ENCODE measurements at places on chromosomes 7 and 10.

DNA sequence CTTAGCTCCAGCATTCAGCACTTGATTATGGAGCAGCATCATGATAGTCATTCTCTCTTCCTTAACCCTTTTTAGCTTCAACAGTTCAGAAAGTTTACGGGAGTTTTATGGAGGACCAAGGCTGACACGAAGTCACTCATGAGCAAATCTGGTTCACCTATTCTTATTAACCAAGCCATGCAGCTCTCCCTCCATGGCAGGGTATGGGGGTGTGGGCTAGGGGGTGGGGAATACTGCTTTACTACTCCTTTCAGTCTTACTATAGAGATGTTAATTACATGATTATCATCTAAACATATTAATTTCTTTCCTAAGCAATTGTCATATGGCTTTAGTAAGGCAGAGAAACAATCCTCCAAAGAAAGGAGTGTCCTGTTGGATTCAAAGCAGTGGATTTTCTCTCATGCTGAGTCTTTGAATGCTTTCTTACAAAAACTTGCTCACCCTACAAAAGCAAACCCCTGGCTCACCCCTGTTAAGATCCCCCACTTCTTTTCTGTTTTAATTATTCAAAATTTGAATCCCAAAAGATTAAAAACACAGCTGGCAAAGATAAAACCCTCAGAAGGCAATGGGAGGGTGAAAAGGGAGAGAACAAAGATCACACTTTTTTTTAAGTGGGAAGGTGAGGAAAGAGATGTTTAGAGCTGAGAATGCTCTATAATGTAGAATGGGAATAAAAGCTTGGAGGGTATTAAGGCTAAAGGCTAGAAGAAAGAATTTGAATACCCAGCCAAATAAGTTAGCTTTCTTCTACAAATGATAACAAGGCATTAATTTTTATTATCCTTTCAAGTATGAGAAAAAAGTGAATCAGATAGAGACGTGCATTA is 46.4 kb upstream of the SEMA3E start:
- DNase-seq = no peak

DNA sequence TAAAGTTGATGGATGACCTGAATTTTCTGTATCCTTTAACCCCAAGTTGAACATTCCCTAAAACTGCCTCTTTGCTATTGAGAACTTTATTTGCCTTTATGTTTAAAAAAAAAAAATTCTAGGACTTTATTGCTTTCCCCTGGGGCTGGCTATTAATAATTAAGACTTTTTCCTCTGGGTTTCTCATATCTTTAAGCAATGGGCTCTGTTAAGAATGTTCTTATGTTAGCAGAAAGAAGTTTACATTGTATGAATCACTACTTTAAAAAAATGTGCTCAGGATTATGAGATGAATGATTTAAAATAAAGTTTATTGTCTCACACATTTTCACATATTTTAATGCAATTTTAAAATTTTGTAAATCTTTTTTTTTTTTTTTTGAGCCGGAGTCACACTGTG is 19.5 kb downstream of the TAX1BP1 start:
- DNase-seq = no peak

- no peak for DNase-seq
Observed at GRCh38 chr7:117492649-117493048, 12.8 kb downstream of the CFTR start.

- no peak for DNase-seq
Observed at GRCh38 chr7:53603461-53603860, 568.0 kb downstream of the POM121L12 start.

DNA sequence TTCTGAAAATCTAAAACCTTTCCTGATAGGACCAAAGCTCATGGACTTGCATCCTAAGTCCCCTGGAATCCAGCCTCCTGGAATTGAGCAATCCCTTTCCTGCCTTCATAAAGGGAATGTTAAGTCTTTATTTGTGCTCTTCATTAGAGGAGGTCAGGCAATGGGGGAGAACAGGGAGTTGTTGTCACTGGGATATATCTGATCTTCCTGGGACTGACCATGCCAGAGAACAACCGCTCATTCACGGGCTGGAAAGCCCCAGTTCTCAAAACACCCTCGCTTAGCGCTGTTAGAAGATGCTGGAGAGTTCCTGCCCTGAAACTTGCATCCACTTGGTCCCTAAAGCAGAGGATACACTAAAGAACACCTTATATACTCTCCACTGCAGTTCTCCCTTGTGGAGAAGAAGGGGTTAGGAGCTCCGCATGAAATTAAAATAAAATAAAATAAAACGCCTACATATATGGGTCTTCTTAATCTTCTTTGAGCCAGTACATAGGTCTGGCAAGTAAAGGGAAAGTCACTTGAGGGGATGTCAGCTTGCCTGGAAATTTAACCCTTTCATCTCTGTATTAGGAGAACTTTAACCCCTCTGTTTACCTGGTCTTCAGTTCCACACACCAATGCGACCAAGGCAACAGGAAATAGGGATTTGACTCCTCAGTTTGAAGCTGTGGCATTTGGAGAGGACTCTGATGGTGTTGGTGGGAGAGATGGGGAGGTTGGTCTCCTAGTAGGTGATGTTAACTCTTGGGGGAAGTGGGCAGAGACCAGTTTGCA is 1.2 kb downstream of the SORCS1 start:
- DNase-seq = no peak

GRCh38 chr7:150823043-150823442 is 22.5 kb downstream of the TMEM176A start:
- no peak for DNase-seq

GRCh38 chr10:20215547-20216152 is 399.4 kb downstream of the PLXDC2 start:
- DNase-seq = no peak

DNA sequence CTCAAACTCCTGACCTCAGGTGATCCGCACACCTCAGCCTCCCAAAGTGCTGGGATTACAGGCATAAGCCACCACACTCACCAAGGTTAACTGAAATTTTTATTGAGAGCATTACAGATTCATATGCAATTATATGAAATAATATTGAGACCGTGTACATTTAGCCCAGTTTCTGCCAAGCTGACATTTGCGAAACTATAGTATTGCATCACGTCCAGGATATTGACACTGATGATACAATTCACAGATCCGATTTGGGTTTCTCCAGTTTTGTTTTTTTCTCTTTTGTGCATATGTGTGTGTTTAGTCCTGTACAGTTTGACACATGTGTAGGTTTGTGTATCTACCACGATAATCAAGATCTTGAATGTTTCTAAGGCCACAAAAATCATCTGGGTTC is 627.9 kb upstream of the FOXK1 start:
- no peak for DNase-seq

GRCh38 chr7:104946338-104946737 is 67.7 kb upstream of the KMT2E start:
- no peak for DNase-seq

DNA sequence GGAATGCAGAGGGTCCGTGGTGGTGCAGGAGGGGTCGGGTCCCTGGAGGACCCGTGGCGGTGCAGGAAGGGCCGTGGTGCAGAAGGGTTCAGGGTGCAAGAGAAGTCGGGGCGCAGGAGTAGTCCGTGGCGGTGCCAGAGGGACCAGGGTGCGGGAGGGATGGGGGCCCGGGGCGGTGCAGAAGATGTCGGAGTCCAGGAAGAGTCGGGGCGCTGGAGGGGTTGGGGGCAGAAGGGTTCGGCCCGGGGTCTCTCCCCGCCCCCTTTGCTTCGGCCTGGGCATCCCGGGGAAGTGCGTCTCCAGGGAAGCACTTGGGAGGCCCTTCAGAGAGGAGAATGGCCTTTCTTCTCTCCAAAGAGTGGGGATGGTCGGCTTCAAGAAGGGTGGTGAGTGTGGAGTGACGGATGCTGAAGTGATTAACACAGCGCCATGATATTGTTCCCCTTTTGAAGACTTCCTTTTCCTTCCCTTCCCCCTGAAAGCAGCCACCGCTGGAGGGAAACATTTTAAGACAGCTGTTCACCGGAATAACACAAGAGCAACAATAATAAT is 997 bp downstream of the WDR37 start:
- DNase-seq = no peak

DNA sequence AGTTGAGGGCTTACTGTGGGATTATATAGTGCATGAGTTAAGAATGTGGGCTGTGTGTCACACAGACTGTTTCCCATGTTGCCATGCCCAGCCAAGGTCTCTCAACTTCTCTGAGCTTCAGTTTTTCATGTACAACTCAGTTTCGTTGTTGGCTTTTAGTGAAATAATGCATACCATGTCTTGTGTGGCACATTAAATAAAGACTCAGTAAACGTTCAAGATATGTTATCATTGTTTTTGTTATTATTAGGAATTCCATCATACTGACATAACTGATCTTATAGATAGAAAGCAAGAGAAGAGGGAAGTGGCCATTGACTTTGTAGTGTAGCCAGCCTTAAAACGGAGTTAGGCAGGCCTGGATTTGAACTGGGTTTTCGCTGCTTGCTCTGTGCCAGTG is 2.9 kb downstream of the CDK14 start:
- no peak for DNase-seq

GRCh38 chr10:99569253-99569939 is 36.7 kb downstream of the NKX2-3 start:
- DNase-seq = no peak

DNA sequence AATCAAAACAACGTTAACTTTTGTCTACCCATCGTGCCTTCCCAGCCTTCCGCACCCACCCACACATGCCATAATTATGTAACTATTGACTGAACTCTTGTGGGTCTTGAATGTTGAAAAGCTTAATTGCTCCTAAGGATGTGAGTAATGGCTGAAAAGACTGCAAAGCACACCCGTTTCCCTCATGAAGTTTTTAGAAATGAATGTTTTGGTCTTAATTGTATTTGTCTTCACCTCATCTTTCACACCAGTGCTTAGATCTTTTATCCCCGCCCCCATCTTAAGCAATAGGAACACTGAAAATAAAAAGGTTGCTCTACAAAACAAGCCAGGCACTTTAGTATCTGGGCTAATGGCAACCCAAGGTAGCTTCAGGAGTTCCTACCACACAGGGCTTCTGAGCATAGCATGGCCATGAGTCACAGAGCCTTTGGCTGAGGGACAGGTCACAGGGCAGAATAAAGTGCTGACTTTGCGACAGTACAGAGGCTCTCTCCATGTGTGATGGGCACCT is 690.5 kb downstream of the PARD3 start:
- no peak for DNase-seq

GRCh38 chr7:126533715-126534114 is 719.0 kb downstream of the GRM8 start:
- DNase-seq = no peak

DNA sequence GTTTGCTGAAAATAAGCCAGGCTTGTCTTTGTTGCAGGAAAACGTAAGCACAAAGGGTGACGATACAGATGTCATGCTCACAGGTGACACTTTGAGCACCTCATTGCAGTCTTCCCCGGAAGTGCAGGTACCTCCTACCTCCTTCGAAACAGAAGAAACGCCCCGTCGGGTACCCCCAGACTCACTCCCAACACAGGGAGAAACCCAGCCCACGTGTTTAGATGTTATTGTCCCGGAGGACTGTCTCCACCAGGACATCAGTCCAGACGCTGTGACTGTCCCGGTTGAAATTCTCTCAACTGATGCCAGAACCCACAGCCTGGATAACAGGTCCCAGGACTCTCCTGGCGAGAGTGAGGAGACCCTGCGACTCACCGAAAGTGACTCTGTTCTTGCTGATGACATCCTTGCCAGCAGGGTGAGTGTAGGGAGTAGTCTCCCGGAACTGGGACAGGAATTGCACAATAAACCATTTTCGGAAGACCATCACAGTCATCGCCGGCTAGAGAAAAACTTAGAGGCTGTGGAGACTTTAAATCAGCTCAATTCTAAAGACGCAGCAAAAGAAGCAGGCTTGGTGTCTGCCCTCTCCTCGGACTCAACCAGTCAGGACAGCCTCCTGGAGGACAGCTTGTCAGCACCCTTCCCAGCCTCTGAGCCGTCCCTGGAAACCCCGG is 18.3 kb upstream of the BHLHA15 start:
- no peak for DNase-seq

DNA sequence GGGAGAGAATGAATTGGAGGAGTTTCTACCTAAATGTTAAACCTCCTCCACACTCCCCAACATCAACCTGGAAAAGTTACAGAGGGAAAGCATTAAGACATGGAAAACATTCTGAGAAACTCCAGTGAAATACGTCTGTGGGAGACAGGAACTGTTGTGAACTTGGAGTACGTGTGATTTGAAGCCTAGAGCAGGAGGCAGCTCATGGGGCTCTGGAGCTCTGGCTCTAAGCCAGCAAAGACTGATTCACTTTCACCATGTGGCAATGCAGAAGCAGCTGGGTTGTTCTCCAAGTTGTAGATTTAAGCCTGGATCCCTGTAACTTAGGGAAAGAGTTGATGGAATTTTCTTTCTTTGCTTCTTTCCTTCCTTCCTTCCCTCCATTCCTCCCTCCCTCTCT is 503.2 kb downstream of the NRG3 start:
- DNase-seq = peak; percentile 18

DNA sequence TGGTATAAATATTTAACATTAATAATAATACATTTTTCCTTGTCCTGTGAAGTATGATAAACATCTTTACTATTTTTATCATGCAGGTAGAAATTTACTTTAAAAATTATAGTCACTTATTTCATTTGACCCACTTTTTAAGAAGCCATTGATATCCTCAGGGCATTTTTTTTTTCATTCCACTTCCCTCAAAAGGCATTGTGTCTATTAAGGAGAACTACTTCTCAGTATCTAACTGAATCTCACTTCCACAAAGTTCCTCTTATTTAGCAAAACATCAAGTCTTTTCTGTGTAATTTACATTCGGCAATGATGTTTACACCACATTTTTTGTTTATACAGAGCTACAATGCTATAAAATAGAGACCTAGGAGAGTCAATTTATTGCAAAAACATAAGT is 388.2 kb upstream of the AKR1E2 start:
- no peak for DNase-seq

DNA sequence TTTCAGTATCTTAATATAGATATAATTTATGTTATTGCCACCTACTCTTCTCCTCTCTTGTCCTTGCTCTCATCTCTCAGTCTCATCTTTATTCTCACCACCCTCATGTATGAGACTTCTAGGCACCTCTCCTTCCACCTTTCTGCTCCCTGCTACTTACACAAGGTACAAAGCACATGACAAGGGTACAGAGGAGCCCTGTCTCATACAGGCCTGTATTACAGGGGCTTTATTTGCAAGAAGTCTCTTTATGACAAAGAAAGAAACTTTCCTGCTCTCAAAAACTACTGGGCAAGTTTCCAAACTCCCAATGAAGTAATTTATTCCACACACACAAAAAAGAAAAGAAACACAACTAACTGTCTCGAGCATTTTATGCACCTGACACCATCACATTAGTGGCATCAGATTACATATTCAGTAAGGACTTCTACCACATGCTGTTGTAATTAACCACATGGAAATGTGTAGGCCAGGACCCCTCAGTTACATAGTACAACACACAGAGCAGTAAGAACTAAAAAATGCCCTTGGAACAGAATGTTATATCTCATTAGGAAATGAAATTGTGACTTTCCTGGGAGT is 253.1 kb downstream of the FZD1 start:
- no peak for DNase-seq

GRCh38 chr7:11228515-11228914 is 254.8 kb downstream of the PHF14 start:
- no peak for DNase-seq

- no peak for DNase-seq
Observed at GRCh38 chr10:79559726-79560125, 481 bp downstream of the SFTPA2 start.
